ENCODE measurements at places on chromosomes 5 and 9.

- no peak overlapping the region for H3K4me3 ChIP-seq
- H3K27ac ChIP-seq: no peak overlapping the region
- H3K4me1 ChIP-seq: peaks cover 36% of the 10 kb centered on the region
- no peak for DNase-seq
- H3K27me3 ChIP-seq: no peaks in the 10 kb centered on the region
Measured at GRCh38 chr5:20032896-20033295, 44.9 kb upstream of the CDH18 start.

- H3K27ac ChIP-seq: no peak overlapping the region
- no peak for DNase-seq
- H3K36me3 ChIP-seq: no peaks in the 10 kb centered on the region
- H3K4me1 ChIP-seq: no peaks in the 10 kb centered on the region
Measured at GRCh38 chr5:153099328-153099727, 391.1 kb upstream of the GRIA1 start.

DNA sequence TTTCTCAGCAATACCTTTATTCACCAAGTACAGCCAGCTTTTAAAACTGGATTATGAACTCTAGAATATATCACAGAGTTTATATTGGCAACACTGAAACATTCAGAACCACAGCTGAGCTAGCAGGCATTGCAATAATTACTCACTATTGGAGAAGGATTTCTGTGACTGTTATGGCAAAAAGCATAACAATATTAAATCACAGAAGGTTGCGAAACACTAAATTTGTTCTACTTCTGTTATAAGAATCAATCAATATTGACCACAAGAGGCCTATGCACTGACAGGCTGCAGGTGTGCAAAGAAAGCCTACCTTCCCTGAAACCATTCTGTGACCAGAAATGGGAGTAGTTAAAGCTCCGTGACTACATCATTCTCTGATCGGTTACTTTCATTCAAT lies 59.2 kb downstream of the AP3B1 start:
- peaks cover 19% of the 10 kb centered on the region for H3K36me3 ChIP-seq
- H3K27me3 ChIP-seq: no peaks in the 10 kb centered on the region
- no peaks in the 10 kb centered on the region for H3K4me1 ChIP-seq

- peaks cover 26% of the 10 kb centered on the region for H3K4me1 ChIP-seq
- H3K27ac ChIP-seq: no peak overlapping the region
- H3K27me3 ChIP-seq: no peaks in the 10 kb centered on the region
Measured at GRCh38 chr9:120922404-120923195, 4.0 kb downstream of the TRAF1 start.

GRCh38 chr5:149466457-149466972 lies 84.7 kb downstream of the CSNK1A1 start:
- no peak for DNase-seq
- peaks cover 2% of the 10 kb centered on the region for H3K4me1 ChIP-seq
- H3K27ac ChIP-seq: peak overlapping the region; percentile 47

- DNase-seq: no peak
- H3K27ac ChIP-seq: peak overlapping the region; percentile 75
- peaks cover 5% of the 10 kb centered on the region for H3K27me3 ChIP-seq
- peak overlapping the region; percentile 59 for H3K4me3 ChIP-seq
Measured at GRCh38 chr9:2276296-2276695, 261.1 kb downstream of the SMARCA2 start.

GRCh38 chr5:38557308-38557710 lies 863 bp upstream of the LIFR start:
- peaks cover 45% of the 10 kb centered on the region for H3K4me1 ChIP-seq
- peaks cover 1% of the 10 kb centered on the region for H3K27me3 ChIP-seq
- no peak for DNase-seq
- peak overlapping the region; percentile 92 for H3K4me3 ChIP-seq

- H3K27ac ChIP-seq: no peak overlapping the region
- H3K4me1 ChIP-seq: no peaks in the 10 kb centered on the region
- DNase-seq: no peak
Measured at GRCh38 chr9:97892421-97892820, 29.9 kb downstream of the TRMO start.

DNA sequence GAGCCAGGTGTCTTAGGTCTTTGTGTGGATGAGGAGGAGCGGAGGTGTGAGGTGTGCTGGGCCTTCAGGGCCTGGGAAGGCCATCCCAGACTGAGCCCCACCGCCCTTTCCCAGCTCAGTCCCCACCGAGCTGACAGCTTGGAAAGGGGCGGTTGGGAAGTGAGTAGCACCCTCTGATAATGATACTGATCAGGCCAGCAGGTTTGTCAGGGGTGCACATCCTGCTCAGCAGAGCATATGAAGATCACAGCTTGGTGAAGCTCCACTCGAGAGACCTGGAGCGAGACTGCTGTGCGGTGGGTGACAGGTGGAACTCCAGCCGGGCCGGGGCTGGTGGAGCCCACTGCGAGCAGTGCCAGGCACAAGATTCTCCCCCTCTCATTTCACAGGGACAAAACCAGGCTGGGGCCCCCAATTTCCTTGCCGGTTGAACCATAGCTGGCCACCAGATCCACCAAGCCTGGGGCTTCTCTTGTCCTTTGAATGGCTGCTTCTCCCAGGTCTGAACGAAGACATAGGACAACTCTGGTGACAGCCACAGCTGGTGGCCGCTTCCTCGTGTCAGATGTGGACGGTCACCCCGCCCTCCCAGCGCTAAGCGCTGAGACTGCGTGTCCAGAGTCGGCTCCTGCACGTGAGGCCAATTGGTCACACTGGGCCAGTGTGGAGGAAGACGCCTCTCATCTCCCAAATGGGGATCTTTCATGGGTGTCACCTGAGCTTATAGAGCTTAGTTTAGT lies 8.3 kb downstream of the QRFP start:
- peaks cover 28% of the 10 kb centered on the region for H3K36me3 ChIP-seq
- DNase-seq: no peak
- H3K4me1 ChIP-seq: peaks cover 3% of the 10 kb centered on the region
- no peak overlapping the region for H3K27ac ChIP-seq
- no peaks in the 10 kb centered on the region for H3K27me3 ChIP-seq

Measured in mesothelial cell of epicardium (in vitro differentiated cells).